ENCODE measurements at places on chromosomes 3 and 15. TPM values are rescaled to one million over a fixed set of nuclear protein-coding genes. Genes with fewer than 3 reads are reported as not detected.

DNA sequence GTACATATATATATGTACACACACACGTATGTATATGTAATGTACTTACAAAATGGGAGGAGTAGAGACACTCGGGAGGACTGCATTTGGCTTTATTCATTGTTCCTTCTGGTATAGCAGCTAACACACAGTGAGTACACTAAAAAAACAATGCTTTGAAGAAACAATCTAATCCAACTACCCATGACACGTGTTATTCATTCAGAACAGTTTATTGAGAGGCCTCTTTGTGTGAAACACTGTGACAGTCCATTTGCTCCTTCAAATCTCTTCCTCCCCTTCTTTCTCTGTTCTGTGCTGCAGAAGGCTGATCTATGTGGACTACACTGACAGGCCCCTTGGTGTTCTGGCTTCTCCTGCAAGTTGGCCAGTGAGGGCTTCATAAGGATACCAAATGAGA lies 1075.9 kb upstream of the CFAP20DC start:
- DNase-seq = no peak

- no peak for DNase-seq
Observed at GRCh38 chr3:170953229-170953628, 44.8 kb upstream of the EIF5A2 start.

DPPA4 gene
- not detected for total RNA-seq

GRCh38 chr15:42911058-42911592 lies 9.5 kb downstream of the TTBK2 start:
- DNase-seq = no peak

DNA sequence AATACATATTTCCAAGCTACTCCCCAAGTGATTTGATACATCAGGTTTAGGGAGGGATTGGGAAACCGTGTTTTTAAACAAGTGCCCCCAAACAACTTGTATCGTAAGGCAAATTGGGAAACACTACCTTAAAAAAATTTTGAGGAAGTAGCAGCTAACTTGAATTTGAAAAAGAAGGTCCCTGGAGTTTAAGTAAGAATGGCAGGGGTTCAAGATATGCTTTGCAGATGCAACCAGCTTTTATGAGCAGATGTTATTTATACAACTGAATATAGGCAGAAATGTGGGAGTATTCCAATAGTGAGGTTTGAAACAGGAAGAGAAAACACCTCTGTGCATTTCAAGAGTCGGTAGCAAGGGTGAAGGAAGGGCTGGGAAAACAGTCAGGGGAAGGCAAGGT lies 139.6 kb downstream of the IL20RB start:
- no peak for DNase-seq

DNA sequence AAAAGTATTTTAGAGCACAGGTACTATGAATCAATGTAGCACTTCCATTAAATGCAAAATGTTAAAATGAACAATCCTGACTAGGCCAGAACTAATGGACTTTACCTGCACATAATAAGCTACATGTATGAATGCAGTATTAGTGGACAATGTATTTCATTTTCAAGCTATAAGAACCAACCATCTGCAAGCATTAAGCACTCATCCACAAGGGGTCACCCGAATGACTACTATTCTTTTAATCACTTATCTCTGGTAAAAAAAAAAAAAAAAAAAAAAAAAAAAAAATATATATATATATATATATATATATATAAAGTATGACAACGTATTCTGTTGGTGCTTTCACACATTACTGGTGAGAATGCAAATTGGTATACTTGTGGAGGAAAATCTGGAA lies 7.2 kb downstream of the HERC1 start:
- no peak for DNase-seq

DNA sequence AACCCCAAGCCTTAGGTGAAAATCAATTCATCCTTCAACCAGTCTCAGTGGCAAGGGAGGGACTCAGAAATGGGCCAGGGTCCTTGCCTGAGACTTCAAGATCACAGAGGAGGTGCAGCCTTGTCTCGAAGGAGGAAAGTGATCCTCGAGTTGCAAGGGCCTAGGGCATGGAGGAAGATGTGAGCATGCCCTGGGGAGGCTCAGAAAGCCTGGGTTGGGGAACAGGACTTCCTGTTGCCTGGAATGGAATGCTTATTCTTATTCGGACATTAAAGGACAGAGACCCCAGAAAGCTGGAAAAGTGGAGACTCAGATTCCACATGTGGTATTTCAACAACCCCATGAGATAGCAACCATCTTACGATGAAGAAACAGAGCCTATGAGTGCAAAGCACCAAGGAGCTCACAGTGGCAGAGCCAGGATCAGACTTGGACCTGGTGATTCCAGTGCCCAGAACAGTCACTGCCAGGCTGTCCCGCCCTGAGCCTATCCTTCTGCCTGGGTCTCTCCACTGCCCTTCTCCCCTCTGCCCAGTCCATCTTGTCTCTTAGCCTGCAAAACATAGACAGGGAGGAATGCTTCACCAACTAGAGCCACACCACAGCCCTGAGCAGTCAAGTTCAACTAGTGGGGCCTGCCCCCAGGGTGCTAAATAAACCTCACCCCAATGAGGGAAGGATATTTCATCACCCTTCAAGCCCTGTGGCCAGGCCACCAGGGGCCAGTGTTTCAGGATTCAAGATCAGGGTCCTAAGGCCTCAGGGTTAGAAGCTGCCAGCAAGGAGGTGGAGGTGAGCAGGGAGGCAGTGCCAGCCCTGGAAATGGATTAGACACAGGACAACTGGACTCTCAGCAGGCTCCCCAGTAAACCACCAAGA lies 21.9 kb downstream of the DAPK2 start:
- no peak for DNase-seq

IL5RA gene
- not detected for total RNA-seq

DNA sequence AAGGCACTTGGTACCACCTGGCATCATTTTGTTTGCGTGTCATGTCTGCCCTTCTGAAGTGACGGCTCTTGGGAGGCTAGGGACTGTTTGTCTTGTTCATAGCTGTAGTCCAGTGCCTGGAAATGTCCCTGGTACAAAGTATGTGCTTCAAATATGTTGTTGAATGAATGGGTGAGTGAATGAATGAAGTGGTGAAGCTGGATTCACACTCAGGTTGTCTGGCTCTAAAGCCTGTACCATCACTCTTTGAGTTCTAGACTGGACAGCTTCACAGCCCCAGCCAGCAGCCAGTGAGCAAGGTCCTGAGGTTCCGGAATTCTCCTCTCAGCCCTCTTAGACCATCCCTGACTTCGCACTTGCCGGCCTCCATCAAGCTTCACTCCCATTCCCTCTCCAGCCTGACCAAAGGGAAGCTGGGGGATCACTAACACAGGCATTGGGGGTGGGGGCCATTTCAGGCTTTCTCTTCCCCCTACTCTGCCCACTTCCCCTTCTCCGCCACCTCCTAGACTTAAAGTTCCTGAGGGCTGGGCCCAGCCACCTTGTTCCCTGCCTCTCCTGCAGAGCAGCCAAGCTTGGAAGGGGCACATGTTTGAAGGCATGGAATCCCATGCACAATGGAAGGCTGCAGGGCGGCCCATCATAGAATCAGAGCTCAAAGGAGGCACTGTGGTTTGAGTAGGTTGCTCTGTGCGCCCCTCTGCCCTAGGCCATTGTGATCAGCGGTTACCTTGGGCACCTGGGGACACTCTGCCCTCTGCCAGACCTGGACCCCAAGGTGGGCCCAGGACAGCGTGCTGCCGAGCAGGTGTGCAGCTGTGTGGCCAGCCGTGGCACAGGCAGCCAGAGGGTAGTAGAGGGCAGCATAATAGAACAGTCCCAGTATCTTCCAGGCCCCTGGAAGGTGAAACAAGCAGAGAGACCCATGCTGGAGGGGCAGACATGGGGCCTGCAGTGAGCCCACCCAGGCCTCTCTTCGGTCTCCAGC lies 7.7 kb downstream of the STRA6 start:
- DNase-seq = no peak

GRCh38 chr3:193997228-193998122 lies 138.5 kb upstream of the HES1 start:
- no peak for DNase-seq

DNA sequence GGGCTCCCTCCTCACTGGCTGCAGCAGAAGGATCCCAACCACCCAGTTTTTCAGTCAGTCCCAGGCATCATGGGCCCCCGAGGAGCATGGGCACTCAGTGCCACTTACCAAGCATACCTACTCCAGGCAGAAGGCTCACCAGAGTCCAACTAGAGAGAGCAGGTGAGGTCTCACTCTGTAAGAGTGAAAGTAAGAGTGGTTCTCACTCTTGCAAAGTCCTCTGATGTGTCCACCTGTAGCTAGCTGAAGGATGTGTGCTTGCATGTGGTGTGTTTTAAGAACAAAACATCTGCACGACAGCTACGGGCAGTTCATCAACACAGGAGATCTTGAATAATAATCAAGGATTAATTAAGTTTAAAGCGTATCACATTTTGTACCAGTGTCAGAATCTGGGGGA lies 49.7 kb downstream of the CCK start:
- no peak for DNase-seq

AHSG gene
- total RNA-seq = not detected

- no peak for DNase-seq
Observed at GRCh38 chr15:27589260-27589659, 509.9 kb downstream of the OCA2 start.

- no peak for DNase-seq
Observed at GRCh38 chr3:123028233-123028828, 768 bp upstream of the SEMA5B start.

DNA sequence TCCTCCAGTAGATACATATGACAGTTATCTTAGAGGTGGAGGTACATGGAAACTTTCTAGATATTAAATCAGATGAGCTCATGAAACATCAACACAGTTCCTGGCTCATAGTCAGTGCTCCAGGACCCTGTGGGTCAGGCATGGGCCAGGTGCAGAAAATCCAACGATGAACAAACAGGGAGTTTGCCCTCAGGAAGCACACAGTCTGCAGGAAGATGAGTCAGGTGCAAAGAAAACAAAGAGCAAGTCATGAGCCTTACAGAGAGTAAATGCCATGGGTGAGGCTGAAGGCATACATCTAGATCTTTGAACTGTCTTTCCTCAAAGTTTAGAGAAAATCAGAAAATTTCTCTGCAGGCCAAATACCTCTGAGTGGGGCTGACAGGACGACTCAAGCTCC lies 184.2 kb upstream of the TPM1 start:
- no peak for DNase-seq

ANKUB1 gene
- not detected for total RNA-seq

GRCh38 chr3:42438193-42438592 lies 27.8 kb upstream of the LYZL4 start:
- DNase-seq = no peak

DNA sequence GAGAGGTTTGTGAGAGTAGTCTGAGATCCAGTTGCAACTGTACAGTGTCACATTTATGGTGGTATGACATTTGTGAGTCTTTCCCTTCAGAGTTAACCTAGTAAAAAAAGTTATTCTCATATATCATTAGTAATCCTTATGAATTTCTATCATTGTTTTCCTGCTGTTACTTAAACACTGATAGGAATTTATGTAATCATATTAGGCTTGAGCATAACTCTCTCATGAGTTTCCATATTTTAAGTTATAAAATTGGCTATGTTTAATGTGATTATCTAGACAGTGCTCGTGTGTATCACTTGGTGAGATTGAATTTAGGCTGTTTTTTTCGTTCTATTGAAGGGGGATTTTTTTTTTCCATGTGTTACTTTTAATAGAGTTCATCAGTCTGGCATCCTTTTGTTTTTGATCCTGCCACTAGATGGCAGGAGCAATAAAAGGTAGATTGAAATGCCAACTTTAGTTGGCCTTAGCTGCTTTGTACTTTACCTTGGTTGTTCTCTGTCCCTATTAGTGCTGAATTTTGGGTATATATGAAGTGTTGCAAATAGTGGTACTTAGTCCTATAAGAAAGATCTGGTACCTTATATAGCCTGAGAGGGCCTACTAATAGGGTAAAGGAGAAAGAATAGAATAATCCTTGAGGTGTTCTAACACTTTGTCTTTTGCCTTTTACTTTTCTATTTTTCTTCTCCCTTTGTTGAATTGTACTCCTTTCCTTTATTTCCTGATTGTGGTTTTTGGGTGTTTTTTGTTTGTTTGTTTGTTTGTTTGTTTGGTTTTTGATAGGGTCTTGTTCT lies 17.9 kb downstream of the STT3B start:
- no peak for DNase-seq

DNA sequence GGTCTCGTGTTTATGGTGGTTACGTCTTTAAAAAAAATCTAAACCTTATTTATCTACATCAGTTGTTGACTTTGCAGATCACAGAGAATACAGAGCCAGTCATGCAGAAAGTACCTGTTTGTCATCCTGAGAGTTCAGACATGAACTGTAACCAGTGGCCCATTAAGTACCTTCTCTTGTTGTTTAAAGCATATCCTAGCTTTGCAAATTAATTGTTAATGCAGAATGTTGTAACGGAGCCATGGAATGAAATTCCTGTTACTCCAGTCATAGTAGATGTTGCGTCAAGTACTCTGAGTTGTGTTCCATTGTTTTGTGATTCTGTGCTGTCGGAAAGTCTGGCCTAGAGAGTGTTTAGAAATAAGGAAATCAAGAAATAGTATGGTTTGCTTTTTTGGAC lies 205.2 kb downstream of the RBMS3 start:
- DNase-seq = no peak

GPR27 gene
- 0.32 TPM for total RNA-seq

GRCh38 chr3:144033240-144033589 lies 61.6 kb downstream of the DIPK2A start:
- DNase-seq = no peak

DNA sequence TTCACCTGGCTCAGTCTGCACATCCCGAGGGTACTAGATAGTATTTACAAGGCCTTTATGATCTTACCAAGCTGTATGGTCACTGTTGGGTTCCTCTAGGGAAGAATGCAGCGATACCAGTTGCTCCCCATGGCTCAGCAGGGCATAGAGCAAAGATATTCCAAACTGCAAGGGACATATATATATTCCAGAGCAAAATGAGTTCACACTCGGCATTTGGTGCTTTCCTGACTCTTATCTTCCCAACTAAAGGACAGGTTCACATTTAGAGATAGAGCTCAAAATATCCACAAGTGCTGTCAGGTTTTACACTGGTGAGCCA lies 3.5 kb upstream of the SPG11 start:
- no peak for DNase-seq

CHST13 gene
- total RNA-seq = 0.29 TPM

DPPA2 gene
- total RNA-seq = not detected

TPRG1 gene
- total RNA-seq = 65.9 TPM

DNA sequence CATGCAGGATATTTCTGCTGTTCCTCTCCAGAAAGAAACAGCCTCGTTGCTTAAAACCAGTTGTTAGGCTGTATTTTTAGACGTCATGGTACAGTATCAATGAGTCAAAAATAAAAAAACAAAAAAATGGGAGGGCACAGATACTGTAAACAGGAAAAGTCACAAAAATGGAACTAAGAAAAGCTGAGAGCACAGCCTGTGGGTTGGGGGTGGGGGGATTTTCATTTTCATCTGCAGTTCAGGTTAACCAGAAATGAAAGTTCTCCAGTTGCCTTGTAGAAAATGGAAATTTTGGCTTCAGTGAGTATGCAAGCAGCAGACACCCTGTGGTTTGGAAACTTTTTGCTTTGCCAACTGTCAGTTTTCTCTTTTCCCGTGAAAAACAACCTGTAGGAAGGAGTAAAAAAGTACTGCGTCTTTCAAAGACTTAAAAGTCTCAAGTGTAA lies 59.0 kb downstream of the FRMD4B start:
- no peak for DNase-seq

MINAR1 gene
- total RNA-seq = 0.16 TPM
